ENCODE measurements at places on chromosomes 7 and 10.
A peak's percentile ranks its signal among the peaks of the same experiment; 100 is the strongest.

GRCh38 chr7:126487728-126488442 is 764.9 kb downstream of the GRM8 start:
- no peak for ATAC-seq

GRCh38 chr10:129101232-129101980 is 365.6 kb upstream of the MGMT start:
- no peak for ATAC-seq

DNA sequence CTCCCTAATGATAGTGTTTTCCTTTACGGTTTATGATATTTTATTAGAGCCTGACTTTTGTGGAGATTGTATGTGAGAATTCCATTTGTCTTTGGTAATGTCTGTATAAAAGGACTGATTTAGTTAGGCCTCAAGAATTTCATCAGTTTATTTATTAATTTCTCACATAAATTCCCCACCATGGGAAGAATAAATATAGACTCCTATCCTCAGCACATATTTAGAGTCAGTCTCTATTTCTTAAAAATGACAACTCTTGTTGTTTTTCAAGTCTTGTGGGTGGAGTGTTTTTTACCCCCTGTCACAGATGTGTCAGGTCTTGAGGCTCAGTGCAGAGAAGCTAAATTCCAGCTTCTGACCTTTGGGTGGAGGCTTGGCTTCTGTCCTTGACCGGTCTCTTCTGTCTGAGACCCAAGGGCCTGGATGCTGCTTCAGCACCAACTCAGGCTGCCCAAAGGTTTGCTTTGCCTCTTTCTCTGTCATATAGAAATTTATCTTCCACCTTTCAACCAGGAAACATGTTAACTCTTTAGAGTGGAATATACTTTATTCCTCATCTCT is 117.3 kb upstream of the INHBA start:
- no peak for ATAC-seq

DNA sequence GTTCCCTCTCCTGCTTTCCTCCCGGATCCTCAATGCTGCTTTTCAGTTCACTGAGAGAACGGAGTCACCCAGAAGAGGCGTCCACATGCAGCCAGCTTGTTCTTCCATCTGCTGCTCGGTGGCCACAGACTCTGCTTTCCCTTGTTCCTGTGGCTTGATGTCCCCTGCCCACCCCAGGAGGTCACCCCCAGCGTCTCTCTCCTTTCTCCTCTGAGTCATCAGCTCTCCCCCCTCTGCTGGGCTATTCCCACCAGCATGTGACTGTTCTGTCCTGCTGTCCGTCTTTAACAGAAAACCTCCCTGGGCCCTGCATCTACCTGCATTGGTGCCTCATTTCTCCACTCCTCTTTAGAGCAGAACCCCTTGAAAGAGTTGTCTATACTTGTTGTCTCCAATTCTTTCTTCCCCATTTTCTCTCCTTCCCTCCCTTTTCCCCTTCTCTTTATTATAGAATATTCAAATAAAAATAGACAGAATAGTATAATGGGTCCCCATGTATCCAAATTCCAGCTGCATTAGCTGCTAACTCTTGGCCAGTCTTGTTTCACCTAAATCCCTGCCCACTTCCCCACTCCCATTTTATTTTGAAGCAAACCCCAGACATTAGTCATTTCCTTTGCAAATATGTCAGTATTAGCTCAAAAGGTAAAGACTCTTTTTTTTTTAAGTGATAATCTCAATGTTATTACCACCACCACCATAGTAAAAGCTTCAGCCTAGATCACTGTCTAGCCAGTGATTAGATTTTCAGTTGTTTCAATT is 4.1 kb downstream of the ZNF282 start:
- no peak for ATAC-seq

GRCh38 chr10:113240736-113241135 is 290.7 kb downstream of the TCF7L2 start:
- ATAC-seq = no peak

GRCh38 chr10:26890956-26891355 is 30.2 kb upstream of the ABI1 start:
- ATAC-seq = peak; percentile 85

DNA sequence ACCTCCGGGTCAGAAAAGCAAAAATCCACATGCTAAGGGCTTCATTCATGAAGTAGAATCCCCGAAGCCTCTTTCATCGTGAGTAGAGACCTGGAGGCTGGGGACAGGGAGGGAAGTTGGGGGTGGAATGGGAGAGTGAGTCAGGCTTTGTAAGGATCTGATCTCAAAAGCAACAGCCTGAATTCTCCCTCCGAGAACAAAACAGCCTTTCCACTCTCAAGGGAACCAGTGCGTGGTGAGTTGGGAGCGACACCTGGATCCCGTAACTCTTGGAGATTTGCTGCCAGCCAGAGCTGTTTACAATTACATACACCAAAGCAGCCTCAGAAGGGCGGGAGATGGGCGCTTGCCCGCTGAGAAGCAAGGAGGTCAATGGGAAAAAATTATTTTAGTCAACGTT is 10.8 kb downstream of the AFAP1L2 start:
- no peak for ATAC-seq

DNA sequence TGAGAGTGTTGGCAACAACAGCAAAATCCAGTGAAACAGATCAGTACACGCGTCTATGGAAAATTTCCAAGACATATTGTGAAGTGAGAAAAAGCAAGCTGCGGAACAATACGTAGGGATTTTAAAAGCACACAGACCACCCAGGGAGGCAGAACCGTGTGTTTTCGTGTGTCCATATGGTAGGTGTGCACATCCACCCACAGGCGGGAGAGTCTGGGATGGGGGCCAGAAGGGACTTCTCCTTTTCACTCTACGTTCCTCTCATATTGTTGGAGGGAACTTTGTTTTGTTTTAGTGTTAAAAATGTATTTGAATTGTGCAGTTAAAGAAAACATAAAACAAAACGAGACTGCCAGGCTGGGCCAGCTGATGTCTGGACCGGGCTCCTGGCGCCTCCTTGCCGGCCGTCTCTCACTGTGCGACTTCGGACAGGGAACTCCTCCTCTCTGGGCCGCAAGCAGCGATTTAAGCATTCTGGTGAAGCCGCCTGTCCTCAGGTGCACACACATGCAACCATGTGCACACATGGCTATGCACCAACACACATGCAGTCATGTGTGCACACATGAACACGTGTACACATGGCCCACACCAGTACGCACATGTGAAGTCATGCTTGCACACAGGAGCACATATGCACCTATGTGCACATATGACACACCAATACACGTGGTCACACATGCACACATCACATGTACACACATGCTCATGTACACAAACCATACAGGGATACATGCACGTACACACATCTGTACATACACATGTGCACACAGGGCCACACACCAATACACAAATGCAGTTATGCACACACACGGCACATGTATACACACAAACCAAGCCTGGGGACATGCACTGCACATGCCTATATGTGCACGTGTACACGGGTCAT is 141.1 kb downstream of the ELFN1 start:
- no peak for ATAC-seq

GRCh38 chr7:28759475-28759971 is 198.6 kb downstream of the TRIL start:
- peak; percentile 54 for ATAC-seq

GRCh38 chr10:122047560-122047959 is 58.6 kb downstream of the TACC2 start:
- no peak for ATAC-seq
